ENCODE measurements at places on chromosomes 16 and 17.

DNA sequence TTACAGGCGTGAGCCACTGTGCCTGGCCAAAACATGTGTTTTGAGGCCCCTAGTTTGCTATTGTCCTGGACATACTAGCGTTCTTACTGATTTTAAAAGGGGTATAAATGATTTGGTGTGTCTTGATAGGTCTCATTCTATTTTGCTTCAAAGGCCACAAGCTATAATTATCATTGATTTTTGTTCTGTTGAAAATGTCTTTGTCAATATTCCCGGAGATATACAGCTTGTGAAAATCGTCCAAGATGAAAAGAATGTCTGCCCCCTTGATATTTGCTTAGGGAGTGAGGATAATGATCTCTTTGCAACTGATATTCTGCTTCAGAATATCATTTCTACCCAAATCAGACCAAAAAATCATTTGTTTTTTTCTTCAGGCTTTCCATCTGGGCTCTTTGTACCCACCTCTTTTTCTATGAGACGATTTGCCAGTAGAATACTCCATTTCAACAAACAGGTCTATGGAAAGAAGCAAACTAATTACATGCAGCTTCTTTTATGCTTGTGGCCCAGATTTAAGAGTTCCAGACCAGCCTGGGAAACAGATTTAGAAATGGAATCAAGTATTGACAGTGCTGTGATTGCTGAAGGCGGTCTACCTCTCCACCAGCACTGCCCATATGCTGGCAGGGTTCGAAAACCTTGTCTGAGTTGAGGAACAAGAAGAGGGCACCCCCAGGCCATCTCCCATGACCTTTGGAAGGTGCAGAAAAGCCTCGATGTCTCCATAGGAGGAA lies 14.1 kb upstream of the ST6GALNAC1 start:
- DNase-seq = no peak

GRCh38 chr16:57354311-57354710 lies 4.3 kb upstream of the CCL22 start:
- DNase-seq = no peak

DNA sequence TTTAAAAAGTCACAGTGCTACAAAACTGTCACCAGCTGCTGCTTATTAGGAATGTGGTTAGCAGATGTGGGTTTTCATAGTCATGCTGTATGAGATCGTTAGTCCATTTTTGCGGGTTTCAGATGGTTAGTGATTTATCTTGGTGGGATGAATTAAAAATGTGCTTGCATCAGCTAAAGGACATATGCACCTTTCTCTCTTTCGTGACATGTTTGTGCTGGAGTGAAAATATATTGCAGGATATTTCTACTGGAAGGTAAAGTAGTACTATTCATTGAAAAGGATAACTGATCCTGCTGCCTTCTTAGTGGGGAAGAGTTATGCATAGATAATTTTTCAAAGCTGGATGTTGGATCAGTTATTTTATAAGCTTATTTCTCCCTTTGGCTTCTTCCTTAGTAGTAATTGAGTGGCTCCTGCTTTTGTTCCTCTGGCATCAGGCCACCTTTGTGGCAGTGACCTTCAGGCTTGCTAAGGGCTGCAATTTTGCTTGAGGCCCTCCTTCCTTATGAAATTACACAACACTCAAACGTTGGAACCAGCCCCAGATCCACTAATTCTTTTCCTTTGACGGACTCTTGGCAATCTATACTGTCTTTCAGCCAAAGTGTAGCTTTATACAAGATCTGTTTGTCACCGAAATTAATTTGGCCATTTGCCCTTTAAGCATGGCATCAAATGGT lies 7.5 kb upstream of the SNTB2 start:
- DNase-seq = no peak

GRCh38 chr16:81657224-81657623 lies 121.9 kb upstream of the PLCG2 start:
- DNase-seq = no peak

- DNase-seq = no peak
Observed at GRCh38 chr16:50390914-50391716, 22.3 kb upstream of the BRD7 start.

GRCh38 chr16:54244061-54244886 lies 42.3 kb downstream of the IRX3 start:
- DNase-seq = no peak

GRCh38 chr17:36104701-36105181 lies 1.1 kb downstream of the CCL4 start:
- DNase-seq = no peak

- DNase-seq = no peak
Observed at GRCh38 chr17:5540321-5540720, 44.0 kb downstream of the NLRP1 start.

- DNase-seq = no peak
Observed at GRCh38 chr16:4755687-4756086, 11.3 kb downstream of the ZNF500 start.

DNA sequence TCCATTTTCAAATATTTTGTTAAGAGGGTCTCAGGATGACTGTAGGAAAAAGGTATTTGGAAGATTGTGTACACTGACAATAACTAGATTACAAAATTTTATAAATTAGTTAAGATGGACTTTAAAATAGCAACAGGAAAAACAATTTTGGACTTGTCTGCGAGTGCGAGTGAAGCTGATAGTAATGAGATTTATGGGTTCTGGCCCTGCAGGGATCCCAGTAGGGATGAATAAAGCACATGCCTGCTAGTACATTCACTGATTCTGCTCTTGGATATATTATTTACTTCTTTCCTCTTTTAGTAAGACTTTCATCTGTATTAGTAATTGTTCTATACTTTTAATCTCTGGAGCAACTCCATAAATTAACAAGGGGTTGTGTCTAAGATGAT lies 28.2 kb downstream of the PRKCA start:
- no peak for DNase-seq

DNA sequence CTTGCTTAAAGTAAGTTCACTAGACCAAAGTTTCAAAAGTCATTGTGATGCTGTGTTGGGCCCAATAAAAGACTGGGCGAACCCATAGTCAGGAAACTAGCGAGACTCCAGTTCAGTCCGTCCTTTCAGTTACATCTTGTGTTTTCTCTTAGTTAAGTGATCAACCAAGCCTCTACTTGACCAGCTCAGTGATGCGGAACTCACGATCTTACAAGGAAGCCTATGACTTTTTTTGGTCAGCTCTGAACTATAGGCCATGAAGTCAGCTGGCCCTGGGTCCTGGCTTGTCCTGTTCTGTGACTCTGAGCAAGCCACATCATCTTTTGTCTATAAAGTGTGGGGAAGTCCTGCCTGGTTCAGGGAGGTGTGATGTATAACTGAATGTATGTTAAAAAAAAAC lies 21.7 kb upstream of the WSCD1 start:
- no peak for DNase-seq

DNA sequence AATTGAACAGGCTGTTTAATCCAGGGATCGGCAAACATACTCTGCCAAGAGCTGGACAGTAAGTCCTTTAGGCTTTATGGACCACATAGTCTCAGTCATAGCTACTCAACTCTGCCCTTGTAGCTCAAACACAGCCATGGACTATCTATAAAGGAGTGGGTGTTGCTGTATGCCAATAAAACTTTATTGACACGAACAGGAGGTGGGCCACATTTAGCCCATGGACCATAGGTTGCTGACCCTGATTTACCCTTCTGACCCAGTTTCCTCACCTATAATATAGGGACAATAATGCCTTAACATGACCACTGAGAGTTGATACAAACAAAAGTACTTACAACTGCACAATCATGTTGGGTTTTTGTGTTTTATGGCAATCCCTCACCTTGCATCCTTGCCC lies 257.0 kb upstream of the SDK2 start:
- DNase-seq = no peak

DNA sequence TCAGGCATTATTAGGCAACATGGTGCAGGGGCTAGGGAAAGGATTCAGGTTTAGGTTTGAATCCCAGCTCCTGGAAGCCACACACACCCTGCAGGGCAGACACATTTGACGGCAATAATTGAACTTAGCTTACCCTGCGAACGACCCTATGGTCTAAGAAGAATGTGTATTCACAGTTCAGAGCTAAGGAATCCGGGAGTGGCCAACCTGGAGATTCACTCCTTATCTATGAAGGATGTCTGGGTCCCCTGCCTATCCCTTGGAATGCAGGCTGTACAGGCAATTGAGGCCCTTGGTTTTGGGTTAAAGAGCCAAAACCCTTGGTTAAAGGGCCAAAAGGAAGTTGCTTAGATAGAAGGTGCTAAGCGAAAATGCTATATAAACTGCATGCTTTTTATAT lies 2.9 kb upstream of the SYT17 start:
- no peak for DNase-seq

DNA sequence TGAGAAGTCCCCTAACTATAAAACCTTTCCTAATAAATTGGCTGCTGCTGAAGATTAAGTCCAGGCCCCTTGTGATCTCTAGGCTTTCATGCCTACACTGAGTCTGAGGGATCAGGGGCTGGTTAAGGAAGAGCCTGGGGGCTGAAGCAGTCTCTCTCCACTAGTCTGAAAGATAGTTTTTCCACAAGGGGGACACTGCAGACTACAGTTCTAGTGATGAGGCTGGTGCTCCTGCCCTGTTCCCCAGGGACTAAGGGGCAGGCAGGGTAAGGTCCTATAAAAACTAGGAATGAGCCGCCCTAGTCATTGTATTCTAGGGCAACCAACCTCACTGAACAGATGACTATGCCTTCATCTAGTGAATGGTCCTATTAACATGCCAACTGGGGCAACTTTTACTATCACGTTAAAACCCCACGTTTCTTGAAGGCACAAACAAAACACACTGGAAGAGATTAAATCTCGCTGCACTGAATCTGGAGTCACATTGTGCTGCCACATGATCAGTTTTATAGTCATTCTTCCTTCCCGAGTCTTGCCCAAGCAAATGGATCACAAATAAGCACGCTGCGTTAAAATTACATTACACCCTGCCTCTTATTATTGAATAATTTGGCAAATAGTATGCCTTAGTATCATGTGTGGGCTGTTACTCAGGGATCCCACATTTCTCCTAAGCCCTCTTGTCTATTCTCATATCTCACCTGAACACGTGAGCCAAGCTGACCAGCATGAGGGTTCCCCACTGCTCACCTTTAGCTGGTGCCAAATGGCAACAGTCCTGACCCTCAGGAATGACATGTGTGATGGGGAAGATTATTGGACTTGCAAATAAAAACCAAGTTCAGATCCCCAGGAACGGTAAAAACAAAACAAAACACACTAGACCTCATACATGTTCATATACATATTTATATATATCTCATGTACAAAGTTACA lies 95.4 kb upstream of the TOB1 start:
- no peak for DNase-seq

DNA sequence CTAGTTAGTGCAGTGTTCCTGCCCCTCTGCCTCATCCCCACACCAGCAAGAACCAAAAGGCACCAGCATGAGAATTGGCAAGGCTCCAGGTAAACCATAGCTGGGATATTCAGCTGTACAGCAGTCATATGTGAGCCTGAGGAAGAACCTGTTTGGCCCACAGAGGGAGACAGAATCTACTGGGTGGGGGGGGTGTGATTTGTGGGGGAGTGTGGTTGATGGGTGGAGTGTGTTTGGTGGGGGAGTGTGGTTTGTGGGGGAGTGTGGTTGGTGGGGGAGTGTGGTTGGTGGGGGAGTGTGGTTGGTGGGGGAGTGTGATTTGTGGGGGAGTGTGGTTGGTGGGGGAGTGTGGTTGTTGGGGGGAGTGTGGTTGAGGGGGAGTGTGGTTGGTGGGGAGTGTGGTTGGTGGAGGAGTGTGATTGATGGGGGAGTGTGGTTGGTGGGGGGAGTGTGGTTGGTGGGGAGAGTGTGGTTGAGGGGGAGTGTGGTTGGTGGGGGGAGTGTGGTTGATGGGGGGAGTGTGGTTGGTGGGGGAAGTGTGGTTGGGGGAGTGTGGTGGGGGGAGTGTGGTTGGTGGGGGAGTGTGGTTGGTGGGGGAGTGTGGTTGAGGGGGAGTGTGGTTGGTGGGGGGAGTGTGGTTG lies 19.5 kb downstream of the MINK1 start:
- peak; percentile 17 for DNase-seq

DNA sequence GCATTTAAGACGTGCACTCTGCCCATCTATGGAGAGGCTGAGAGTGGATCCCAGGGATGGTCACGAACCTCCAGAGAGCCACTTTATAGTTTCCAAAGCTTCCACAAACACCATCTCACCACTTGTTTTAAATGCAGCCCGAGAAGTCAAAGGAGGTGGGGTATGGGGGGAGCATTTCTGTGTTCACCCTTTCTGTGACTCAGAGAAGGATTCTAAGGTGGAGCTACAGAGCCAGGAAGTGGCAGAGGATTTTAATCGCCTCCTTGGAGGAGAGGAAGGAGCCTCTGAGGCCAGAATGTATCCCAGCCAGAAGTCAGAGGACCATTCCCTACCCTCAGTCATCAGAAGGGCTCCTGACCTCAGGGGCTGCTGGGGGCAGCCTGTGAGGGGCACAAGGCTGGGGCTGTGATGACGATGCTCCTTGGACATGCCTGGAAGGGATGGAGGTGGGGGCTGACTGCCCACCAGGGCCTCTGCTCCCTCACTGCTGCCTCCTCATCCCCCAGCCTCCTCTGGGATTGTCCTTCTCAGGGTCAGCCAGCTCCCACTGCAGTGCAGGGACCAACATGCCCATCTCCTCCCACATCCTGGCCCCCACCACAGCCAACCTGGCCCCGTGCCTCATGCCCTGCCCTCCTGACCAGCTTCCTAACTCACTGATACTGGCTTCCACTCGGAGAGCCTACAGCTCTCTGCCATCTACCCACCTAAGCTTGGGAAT lies 2.8 kb downstream of the XYLT2 start:
- DNase-seq = no peak

DNA sequence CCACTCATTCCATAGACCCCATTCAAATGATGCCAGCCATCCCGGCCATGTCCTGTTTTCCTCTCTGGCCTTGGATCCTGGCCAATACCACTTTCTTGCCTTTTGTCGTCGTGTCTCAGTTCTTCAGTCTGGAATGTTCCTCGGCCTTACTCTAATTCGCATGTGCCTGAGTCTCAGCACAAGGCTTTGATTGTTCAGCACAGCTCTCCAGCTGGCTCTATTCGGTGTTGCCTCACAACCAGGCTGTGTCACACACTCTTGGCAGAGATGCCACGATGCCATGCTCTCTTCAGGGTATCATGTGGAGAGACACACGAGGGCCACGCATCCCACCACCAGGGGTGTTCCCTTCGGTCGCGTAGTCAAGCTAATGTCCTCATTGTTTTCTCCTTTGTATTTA lies 1.8 kb upstream of the VPS4A start:
- no peak for DNase-seq

- no peak for DNase-seq
Observed at GRCh38 chr16:615122-615521, 15.7 kb upstream of the WFIKKN1 start.

- no peak for DNase-seq
Observed at GRCh38 chr16:78813661-78814311, 714.3 kb downstream of the WWOX start.

GRCh38 chr17:16272111-16272840 lies 55.3 kb downstream of the PIGL start:
- no peak for DNase-seq

- DNase-seq = no peak
Observed at GRCh38 chr16:68948230-68948910, 105.0 kb downstream of the TANGO6 start.

GRCh38 chr16:3983081-3983520 lies 102.6 kb upstream of the CREBBP start:
- no peak for DNase-seq

- no peak for DNase-seq
Observed at GRCh38 chr16:87579691-87580090, 22.6 kb upstream of the JPH3 start.

- DNase-seq = no peak
Observed at GRCh38 chr17:66695098-66695497, 139.8 kb upstream of the CACNG5 start.

Measured in T-cell (primary cell).